Amniotic stem cell (primary cell): ENCODE measurements at places on chromosomes 7 and 10.

GRCh38 chr7:99248391-99249095, 24.1 kb upstream of the MYH16 start:
- no peak for DNase-seq

DNA sequence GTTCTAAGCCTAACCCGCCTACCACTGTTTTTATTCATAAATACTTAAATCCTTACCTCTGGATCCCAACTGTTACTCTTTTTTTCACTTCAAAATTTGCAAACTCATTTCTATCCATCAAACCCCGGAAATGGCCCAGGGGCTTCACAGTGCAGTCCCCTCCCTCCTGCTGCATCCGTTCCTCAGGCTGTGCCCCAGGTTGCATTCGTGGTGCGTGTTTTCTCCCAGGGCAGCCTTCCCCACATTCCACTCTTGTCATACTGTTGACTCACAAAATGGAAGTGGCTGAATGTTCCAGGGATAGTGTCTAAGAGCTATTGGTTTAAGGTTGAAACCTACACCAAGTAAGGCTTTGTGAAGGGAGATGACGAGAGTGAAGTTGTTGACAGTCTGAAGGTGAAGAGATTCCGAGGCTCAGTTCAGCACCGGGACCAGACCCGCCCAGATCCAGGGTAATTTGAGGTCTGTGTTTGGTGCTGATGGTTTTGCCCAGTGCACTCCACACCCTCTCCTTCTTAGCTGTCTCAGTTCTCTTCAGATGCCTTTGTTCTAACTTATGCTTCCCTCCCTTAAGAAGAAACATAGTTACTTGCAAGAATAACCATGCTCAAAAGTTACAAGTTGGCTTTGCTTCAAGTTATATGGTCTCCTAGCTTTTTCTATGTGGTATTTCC, 7.7 kb downstream of the INSIG1 start:
- DNase-seq = no peak

DNA sequence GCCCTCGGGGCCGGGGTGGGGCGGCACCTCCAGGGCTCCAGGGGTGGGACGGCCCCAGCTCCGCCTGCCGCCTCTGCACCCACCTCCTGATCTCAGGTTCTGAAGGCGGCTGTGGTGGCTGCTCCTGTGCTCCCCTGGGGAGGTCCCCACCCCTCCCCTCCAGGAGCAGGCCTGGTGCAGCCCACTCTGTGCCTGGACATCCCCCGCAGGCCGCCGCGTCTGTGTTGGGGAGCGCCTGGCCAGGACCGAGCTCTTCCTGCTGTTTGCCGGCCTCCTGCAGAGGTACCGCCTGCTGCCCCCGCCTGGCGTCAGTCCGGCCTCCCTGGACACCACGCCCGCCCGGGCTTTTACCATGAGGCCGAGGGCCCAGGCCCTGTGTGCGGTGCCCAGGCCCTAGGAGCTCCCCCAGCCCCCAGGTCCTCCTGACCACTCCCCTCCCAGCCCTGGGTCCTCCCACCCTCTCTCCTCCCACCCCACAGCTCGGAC, 5.5 kb downstream of the CYP2W1 start:
- DNase-seq = no peak

DNA sequence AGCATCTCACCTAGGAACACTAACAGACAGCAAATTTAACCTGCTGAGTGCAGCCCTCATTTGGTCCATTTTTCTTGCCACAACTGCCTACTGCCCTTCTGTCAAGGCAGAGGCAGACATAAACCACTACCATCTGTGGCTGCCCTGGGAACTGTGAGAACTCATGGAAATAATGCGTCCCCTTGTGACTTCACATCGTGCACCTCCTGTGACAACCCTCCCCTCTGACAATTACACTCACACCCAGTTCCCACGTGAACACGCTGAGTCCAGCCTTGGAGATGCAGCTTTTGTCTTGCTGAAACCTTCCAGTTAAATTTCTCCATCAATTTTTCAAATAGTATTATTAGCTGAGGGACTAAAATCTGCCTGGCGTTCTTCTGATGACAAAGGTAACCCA, 193.1 kb upstream of the KLF14 start:
- DNase-seq = no peak

DNA sequence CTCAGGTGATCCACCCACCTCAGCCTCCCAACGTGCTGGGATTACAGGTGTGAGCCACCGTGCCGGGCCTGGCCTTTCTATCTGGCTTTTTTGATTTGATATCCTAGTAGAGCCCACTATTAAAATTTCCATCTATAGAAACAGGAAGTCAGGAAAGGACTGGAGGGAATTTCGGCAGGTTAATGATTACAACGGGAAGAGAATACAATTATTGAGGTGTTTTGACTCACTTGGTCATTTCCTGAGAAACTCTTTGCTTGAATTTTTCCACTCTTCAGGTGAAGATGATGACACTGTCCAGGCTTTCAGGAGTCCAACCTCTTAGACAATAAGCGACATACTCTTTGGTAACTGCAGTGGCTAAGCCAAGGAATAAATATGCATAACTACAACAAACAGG, 1.1 kb upstream of the MKLN1 start:
- DNase-seq = no peak

DNA sequence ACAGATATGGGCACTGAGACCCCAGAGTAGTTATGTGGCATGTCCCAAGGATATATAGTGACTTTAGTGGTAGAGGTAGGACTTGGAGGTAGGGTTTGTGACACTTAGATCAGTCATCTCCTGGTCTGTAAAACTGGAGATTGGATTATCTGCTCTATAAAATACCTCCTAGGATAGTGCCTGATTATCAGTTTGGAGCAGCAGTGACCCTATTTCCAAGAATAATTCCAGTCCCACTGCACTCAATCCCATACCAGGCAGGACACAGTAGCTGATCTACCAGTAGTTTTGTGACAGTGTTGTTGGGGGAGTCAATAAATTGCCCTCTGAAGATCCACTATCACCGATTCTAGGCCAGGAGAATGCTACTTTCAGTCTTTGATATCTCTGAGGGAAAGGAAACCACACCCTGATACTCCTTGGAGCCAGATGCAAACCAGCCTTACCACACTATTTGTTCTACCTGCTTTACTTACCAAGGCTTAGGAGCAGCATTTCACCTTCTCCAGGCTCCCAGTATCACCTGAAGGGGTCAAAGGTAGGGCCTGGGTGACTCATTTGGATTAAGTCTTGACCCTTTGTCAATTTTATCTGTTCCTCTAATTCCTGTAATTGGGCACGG, 30.6 kb downstream of the KMT2E start:
- no peak for DNase-seq

DNA sequence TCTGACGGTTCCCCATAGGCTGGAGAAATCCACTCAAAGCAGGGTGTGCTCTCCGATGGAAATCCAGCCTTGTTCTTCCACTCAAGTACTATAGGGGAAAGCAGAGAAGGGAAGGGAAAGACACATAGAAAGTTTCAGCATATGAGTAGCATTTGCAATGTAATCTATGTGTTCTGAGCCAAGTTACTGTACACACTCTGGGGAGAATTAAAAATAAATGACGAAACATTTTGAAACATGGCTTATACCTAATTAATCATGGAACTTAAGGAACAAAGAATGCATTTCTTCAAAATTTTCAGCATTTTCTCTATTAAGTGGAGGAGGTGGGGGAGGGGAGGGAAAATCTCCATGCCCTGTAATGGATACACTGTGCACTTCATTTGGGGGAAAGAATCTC, 198.1 kb upstream of the HABP2 start:
- DNase-seq = no peak

- DNase-seq = peak; percentile 10
Measured at GRCh38 chr7:155003376-155004214, 671 bp upstream of the PAXIP1 start.

DNA sequence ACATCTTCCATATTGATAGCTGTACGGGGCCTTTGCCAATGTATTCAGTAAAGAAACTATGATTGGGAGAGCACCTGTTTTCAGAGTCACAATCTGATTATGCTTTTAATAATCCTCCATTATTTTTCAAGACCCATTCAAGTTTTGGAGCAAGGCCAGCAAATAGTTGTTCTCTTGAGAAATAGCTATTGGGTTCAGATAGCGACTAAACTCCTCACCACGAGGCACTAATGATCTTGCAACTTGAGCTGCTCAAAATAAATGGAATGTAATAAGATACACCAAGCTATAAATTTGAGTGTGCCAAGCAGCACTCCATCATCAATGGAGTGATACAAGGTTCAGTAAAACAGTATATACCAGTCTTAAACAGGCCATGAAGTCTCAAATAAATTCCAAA, 7.4 kb upstream of the MALRD1 start:
- DNase-seq = no peak

DNA sequence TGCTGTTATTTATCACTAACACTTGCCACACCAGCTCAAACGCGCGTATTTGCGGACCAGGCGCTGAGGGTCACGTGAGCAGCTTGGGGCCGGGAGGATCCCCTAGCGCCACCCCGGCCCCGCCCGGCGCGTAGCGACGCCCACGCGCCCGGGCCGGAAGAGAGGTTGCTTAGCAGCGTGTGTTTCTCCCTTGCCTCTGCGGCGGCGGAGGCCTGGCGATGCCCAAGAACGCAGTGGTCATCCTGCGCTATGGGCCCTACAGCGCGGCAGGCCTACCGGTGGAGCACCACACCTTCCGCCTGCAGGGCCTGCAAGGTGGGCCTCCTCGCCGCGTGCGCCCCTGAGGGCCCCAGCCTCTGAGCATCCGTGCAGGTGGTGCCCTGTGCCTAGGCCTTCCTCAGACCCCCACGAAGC, at the start of gene C10orf53:
Gene C10orf53, plus strand, starts transcription at position 172 of the 414 bp plus-strand sequence. Its CDS starts 47 bp downstream, at position 219.
- no peak for DNase-seq

- DNase-seq = no peak
Measured at GRCh38 chr10:112286837-112287818, 3.9 kb downstream of the TECTB start.

DNA sequence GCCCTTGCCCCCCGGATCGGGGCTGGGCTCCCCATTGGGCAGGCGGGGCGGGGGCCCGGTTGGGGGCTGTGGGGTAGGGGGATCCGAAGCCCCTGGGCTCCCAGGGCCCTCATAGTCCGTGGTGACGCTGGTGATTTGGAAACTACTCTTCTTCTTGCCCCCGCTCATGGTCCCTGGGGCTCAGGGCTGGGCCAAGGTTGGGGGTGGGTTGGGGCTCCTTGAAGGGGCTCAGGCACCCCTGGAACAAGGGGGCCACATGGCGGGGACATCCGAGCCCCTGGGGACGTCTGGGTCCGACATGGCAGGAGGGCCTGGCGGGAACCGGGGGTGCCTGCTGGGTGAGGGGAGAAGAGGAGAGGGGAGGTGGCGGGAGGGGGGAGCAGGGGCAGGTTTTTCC, 1.1 kb downstream of the TSC22D4 start:
- no peak for DNase-seq

GRCh38 chr10:86195521-86196157, 171.0 kb downstream of the GRID1 start:
- DNase-seq = no peak

DNA sequence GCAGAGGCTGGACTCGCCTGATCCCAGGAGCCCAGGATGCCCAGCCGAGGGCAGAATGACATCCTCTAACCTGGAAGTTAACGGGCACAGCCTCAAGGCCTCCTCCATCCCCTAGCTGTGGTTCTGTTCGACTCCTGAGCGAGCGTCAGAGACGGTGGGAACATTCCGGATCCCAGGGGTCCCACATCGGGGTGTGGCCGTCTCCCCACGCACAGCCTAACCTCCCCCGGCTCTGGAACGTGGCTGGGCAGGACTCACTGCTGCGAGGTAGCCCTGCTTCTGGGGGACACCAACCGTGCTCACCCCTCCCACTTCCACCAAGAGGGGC, 8.4 kb downstream of the FOXL3 start:
- no peak for DNase-seq

DNA sequence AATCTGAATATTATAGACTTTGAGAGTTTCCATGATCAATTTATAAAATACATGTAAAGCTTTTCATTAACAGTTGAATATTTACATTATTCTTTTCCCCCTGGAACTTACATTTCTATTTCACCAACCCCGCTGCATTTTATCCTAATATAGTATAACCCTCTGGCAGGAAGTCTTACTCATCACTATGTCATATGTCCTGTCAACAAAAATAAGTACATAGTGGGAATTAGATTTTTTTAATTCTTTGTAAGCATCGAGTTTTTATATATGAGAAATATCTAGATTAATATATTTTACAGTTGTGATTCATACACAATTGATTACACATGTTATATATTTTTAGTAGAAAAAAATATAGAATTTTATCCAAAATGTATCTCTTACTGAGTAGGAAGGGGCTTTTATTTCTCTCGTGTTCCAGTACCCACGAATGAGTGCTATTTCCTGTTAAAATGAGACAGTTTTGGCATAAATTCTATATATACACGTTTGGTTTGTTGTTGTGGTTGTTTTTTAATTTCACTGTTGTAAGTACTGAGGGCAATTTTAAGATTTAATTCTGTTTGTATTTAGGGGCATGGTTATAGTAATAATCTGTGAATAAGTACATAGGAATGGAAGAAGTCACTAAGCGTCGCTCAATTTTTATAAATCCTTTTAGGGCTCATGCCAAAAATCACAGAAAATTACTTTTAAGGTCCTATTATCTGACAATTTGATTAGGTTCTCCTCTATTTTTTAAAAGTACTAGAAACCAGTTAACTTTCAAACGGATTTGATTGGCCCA, 87.1 kb downstream of the HECW1 start:
- DNase-seq = peak; percentile 16

DNA sequence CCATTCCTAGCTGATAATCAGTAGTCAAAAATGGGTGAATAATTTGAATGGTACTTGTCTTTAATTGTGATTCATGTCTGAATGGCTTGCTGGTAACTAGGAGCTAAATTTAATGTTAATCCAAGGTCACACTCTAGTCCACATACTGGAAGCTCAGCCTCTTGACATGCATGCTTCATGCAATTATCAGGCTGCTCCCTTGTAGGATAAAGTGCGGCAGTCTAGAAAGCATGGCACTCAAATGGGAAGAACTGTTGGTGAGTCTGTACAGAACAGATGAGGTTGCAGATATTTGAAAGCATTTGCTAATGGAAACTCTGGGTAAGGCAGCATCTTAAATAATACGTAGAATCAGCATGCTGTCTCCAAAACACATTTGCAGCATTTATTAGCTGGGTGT, 499.4 kb downstream of the AUTS2 start:
- DNase-seq = no peak
